ENCODE measurements at places on chromosomes 13 and 19. TPM values are rescaled to one million over a fixed set of nuclear protein-coding genes. Genes with fewer than 3 reads are reported as not detected.

The COMP gene
- not detected for total RNA-seq

The BRSK1 gene
- total RNA-seq = 7.4 TPM

DNA sequence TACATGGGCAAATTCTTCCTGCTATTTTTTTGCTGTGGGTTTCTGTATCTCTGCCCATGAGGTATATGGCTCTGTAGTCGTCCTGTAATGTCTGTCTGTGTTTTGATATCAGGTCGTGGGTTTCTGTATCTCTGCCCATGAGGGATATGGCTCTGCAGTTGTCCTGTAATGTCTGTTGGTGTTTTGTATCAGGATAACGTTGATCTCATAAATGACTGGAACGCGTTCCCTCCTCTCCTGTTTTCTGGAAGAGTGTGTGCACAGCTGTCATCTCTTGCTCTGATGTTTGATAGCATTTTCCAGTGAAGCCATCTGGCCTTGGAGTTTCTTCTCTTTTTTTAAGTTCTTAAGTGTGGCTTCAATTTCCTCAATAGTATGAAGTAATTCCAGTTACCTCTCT, 57.2 kb downstream of the SOX1 start:
- no peak for DNase-seq

DNA sequence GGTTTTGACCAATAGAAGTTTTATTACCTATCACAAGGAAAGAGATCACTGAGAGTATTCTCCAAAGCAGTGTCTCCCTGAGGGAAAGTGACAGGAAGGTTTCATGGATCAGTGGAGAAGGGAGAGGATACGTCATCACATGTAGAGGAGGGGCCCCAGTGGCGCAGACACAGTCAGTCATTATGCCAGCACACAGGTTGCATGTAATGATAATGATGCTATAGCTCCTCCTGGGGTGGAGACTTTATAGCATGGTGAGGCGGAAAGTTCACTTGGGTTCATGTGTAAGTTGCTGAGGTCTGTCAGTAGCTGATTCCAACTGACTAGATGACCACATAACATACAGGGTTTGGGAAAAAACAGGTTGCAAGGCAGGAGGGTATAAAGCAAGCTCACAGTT, 88.8 kb downstream of the FNDC3A start:
- DNase-seq = no peak

- no peak for DNase-seq
These were observed 484.6 kb downstream of the TSHZ3 start for GRCh38 chr19:30864391-30865215.

GRCh38 chr13:38308736-38309135, 40.9 kb upstream of the UFM1 start:
- no peak for DNase-seq

GRCh38 chr13:109577191-109577700, 209.1 kb downstream of the IRS2 start:
- no peak for DNase-seq

- no peak for DNase-seq
These were observed 152.2 kb upstream of the PRR20A start for GRCh38 chr13:56988543-56988942.

DNA sequence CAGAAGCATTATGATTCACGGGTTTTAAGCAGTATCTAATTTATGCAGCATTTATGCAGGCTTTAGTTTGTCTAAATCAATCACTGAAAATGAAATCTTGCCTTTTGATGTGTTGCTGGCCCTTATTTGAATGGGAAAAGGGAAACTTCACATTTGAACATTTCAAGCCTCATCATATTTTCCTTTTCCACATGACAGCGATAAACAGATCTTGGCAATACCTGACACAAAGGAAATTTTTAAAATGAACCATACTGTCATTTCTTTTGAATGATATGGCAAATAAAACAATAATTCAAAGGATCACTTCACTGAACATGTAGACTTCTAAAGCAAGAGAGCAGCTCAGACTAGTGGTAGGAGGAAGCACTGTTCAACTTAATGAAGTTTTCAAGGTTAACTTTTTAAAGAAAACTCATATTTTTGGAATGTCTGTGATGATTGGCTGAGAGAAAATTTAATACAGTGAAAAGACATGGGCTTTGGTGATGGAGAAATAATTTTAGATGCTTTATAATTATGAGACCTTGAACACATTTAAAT, 198.1 kb downstream of the OXGR1 start:
- no peak for DNase-seq
